ENCODE measurements at places on chromosomes 4 and X. TPM values are rescaled to one million over a fixed set of nuclear protein-coding genes. Genes with fewer than 3 reads are reported as not detected.

ZFP42 gene
- not detected for total RNA-seq

PDLIM3 gene
- 0.66 TPM for total RNA-seq

DGAT2L6 gene
- total RNA-seq: not detected

LRIT3 gene
- total RNA-seq: 0.26 TPM

DNA sequence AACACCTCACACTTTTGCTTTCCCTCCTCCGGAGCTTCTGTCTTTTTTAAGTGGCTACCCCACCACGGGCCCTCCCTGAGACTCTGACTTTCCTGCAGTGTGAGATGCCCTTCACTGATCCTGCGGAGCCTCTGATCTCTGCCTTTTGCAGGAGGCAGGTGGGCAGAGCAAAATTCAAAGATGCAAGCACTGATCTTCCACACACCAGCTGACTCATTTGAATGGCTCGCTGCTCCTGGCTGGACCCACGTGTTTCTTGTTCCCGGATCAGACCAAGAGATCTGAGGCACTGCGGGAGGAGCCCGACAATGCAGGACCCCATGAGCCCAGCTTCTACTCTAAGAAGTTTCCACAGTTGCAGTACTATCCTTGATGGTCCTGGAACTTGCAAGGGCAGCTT is 1607.9 kb upstream of the TENM3 start:
- no peaks in the 10 kb centered on the region for H3K27me3 ChIP-seq
- no peak for DNase-seq
- peak overlapping the region; percentile 21 for H3K27ac ChIP-seq
- peaks cover 53% of the 10 kb centered on the region for H3K4me1 ChIP-seq
- no peaks in the 10 kb centered on the region for H3K36me3 ChIP-seq

DNA sequence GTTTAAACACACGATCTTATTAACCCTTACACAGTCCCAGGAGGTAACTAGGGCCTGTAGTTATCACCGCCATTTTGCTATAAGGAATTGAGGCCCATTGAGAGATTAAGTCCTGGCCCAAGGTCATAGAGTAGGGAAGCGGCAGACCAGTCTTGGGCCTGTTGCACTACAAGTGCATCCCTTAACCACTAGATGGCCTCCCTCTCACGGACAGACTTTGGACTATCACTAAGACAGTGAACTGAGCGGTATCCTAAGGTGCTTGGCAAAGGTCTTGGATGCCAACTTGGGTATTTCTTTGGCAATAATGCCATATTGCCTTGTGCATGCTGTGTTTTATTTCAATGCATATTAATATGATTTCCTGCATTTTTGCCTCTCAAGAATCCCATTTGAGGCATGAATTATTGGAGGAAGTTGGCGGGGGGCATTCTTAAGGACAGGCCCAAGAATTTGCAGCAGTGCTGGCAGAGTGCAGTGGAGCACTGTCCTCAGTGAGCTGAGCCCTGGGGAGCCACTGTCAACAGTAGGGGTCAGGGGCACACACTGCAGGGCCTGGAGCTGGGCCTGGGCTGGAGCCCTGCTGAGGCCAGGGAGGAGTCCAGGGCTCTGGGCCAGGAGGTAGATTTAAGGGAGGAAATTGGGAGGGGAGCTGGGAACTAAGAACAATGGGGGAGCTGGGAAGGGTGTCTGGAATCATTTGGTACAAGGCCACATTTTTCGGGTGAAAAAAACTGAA is 147.4 kb downstream of the SMIM20 start:
- H3K27me3 ChIP-seq: no peaks in the 10 kb centered on the region
- H3K27ac ChIP-seq: no peak overlapping the region

DNA sequence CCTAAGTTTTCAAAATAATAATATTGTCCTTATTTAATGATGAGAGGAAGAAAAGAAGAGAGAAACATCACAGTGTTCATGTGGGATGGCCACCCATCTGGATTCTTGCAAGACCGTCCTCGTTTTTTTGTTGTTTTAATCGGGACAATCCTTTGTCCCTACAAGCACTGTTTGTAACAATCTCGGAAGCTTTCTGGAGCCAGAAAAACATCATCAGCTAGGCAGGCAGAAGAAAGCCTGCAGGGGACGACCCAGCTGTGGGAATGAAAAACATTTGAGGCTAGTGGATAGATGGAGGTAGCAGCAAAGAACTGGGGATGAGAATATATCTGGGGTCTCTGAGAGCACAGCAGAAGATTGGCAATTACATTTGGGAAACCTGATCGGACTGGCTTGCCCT is 105.6 kb downstream of the DKK2 start:
- no peak for DNase-seq
- no peak overlapping the region for H3K4me3 ChIP-seq
- no peak overlapping the region for H3K27ac ChIP-seq
- H3K27me3 ChIP-seq: no peaks in the 10 kb centered on the region
- H3K4me1 ChIP-seq: peaks cover 27% of the 10 kb centered on the region

DNA sequence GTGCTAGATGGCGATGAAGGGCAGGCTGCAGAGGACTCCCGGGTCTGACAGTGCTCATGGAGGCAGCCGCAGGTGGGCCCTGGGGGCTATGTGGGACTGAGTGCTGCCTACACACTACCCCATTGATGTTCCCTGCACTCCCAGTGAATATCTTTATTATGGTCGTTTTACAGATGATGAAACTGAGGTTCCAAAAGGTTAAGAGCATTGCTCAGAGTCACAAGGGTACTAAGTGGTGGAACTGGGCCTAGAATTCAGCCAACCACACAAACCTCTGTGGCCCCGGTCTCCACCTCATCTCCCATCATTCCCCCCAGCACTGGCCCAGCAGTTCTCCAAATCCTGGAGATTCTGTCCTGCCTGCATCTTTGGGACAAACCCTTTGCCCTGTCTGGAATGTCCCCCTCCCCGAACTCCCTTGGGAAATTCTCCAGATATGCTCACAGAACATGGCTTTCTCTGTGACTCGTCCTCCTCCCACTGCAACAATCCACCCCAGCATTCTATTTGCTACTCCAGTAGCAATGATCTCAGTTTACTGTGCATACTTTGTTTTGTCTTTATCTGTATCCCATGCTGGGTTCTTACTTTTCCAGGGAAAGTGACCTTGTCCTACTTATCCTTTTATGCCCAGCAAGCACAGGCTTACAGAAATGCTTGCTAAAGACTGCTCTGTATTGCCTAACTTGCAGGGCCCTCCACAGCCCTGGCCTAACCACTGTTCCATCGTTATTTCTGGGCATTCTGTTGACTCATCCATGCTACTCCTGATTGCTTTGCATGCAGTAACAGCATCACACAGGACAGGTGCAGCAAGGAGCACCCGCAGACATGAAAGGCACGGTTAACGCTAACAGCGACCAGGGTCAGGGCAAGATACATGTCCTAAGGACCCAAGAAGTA is 14.0 kb downstream of the PNMA6F start:
- no peak overlapping the region for H3K27ac ChIP-seq
- no peaks in the 10 kb centered on the region for H3K4me1 ChIP-seq
- H3K36me3 ChIP-seq: no peaks in the 10 kb centered on the region
- no peak overlapping the region for H3K4me3 ChIP-seq
- DNase-seq: no peak

DNA sequence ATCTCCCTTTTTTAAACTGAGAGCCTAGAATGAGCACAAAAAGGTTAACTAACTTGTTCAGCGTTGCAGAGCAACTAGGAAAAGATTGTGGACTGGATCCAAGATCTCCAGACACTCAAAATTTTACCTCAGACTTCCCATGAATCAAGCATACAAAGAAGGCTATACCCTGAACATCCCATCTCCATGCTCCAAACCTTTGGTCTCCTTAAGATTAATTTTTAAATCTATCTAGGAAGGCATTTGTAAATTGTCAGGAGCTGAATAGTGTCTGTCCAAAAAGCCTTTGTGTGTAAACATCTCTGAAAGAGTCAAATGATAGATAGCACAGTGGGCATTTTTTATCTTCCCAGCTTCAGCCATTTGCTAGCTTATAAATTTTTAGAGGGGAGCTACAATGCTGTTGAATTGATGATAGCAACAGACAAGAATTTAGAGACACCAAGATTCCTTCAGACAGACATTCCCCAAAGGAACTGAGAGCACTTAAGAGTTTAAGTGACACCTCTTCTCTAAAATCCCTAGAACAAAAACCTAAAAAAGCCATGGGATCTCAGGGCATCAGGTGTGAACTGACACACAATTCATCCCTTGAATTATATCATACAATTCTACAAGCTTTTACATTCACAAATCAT is 480.8 kb upstream of the FAM241A start:
- H3K27me3 ChIP-seq: no peaks in the 10 kb centered on the region
- DNase-seq: no peak
- no peaks in the 10 kb centered on the region for H3K36me3 ChIP-seq
- no peak overlapping the region for H3K27ac ChIP-seq
- H3K4me3 ChIP-seq: no peak overlapping the region
